ENCODE measurements at places on chromosomes 1 and 21.
A peak's percentile ranks its signal among the peaks of the same experiment; 100 is the strongest.

DNA sequence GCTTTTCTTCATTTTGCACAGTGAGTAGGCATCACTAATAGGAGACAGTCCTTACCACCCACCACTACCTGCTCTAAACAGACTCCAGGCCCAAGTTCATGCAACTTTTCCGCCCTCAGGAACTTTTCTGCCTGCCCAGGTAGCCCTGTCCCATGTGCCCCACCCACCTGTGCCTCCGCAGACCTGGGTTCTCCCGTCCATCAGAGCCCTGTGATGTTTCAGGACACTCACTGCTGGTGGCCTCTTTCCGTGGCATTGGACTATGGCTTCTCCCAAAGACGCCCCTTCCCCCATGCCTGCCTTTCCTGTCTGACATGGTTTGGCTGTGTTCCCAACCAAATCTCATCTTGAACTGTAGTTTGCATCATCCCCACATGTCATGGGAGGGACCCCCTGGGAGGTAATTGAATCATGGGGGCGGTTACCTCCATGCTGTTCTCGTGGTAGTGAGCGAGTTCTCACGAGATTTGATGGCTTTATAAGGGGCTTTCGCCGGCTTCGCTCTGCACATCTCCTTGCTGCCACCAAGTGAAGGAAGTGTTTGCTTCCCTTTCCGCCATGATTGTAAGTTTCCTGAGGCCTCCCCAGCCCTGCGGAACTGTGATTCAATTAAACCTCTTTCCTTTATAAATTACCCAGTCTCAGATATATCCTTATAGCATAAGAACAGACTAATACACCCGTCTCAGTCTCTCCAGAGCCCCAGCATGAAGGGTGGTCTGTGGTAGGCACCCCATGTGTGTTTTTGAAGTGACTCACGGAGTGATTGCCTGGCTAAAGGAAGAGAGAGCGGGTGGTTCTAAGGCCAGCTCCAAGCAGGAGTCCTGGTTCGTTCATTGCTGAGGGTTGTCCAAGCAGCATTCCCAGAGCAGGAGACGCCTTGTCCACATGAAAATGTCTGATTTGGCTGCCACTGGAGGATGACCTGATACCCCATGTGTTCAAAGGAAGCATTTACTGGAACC, 86.0 kb upstream of the ZBTB40 start:
- no peaks in the 10 kb centered on the region for H3K36me3 ChIP-seq
- no peak overlapping the region for H3K27ac ChIP-seq
- no peak for DNase-seq
- no peaks in the 10 kb centered on the region for H3K4me1 ChIP-seq
- H3K27me3 ChIP-seq = peaks cover 44% of the 10 kb centered on the region
- H3K4me3 ChIP-seq = no peak overlapping the region

GRCh38 chr1:153347856-153348255, 785 bp downstream of the PGLYRP4 start:
- H3K36me3 ChIP-seq = no peaks in the 10 kb centered on the region
- no peak overlapping the region for H3K27ac ChIP-seq
- no peak for DNase-seq
- H3K4me3 ChIP-seq = no peak overlapping the region
- peaks cover 59% of the 10 kb centered on the region for H3K27me3 ChIP-seq

- H3K4me3 ChIP-seq = no peak overlapping the region
- H3K36me3 ChIP-seq = no peaks in the 10 kb centered on the region
- DNase-seq = no peak
These were observed 423.2 kb downstream of the RWDD3 start for GRCh38 chr1:95657248-95657647.

DNA sequence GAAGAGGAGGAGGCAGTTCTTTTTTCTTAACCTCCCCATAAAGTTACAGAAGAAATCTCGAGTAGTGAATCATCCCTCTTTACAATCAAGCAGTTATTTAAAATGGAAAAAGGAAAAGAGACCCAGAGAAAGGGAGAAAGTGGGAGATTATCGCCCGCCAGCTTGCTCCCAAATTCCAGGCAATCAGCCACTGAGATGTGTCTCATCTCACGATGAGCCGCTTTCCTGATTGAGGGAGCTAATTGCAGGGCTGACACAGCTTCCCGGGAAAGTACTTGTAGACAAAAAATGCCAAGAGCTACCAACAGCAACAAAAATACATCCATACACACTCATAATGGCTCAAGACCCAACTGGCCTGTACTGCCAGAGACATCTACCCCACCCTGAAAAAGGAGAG, 191.6 kb upstream of the ZC3H12A start:
- no peak overlapping the region for H3K27ac ChIP-seq
- no peaks in the 10 kb centered on the region for H3K36me3 ChIP-seq
- no peaks in the 10 kb centered on the region for H3K27me3 ChIP-seq
- no peaks in the 10 kb centered on the region for H3K4me1 ChIP-seq
- no peak overlapping the region for H3K4me3 ChIP-seq
- DNase-seq = no peak

DNA sequence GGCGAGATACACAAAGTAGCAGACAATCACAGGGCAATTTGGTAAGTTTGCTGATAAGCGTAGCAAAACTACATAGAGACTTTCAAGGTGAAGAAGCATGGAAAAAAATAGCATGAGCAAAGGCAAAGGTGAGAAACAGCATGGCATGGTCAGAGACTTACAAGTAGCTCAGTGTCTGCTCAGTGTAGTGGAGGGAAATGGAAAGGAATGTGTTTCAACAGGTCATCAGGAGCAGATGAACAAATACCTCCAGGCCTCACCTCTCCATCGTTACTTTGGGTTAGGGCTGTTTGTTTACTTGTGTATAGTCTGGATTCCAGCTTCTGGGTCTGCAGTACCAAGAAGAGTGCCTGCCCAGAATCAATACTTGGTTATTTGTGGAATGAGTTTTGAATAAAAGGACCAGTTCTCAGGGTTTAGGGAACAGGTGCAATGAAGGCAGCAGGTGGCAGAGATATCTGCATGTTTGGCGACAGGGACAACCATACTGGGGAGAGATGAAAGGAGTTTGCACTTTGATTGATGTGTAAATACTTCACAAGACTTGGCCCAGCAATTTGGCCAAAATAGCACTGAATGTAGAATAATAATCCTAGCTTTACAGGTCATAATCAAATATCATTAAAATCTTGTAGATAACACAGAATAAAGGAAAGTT, 97.0 kb upstream of the FGGY start:
- H3K4me1 ChIP-seq = peaks cover 14% of the 10 kb centered on the region
- DNase-seq = no peak
- H3K27ac ChIP-seq = no peak overlapping the region
- H3K4me3 ChIP-seq = no peak overlapping the region

DNA sequence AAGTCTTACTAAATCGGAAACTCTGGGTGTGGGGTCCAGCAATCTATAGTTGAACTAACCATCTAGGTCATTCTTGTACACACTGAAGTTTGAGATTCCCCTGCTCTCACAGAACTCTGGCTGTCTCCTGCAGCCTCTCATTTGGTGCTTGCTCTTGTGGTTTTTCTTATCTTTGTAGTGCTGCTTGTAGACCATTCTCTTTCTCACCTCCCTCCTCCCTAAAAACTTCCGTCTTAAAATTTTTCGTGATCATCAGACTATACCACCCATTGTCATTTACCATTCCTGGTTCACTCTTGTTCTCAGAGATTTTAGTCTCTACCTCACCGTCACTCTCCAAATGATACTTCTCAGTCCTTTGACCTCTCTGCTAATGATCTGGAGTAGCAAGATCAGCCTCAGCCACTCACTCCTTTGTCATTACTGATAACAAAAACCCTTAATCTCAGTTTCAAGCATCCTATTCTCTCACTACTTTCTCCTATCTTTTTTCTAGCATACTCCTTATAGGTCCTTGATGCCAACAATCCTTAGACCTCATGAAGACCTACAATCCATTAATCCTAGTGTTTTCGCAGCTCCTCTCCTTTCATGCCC, 13.0 kb upstream of the EPHX4 start:
- no peaks in the 10 kb centered on the region for H3K4me1 ChIP-seq
- peaks cover 2% of the 10 kb centered on the region for H3K27me3 ChIP-seq
- H3K36me3 ChIP-seq = no peaks in the 10 kb centered on the region

DNA sequence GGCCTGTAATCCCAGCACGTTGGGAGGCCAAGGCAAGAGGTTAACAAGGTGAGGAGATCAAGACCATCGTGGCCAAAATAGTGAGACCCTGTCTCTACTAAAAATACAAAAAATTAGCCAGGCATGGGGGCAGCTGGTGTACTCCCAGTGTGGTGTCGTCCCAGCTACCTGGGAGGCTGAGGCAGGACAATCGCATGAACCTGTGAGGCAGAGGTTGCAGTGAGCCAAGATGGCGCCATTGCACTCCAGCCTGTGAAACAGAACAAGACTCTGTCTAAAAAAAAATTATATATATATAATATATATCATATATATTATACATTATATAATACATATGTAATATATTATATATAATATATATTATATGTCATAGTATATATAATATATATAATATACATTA, 249.2 kb upstream of the TPTE start:
- H3K36me3 ChIP-seq = no peaks in the 10 kb centered on the region
- no peaks in the 10 kb centered on the region for H3K4me1 ChIP-seq
- no peaks in the 10 kb centered on the region for H3K27me3 ChIP-seq
- no peak for DNase-seq
- no peak overlapping the region for H3K27ac ChIP-seq

DNA sequence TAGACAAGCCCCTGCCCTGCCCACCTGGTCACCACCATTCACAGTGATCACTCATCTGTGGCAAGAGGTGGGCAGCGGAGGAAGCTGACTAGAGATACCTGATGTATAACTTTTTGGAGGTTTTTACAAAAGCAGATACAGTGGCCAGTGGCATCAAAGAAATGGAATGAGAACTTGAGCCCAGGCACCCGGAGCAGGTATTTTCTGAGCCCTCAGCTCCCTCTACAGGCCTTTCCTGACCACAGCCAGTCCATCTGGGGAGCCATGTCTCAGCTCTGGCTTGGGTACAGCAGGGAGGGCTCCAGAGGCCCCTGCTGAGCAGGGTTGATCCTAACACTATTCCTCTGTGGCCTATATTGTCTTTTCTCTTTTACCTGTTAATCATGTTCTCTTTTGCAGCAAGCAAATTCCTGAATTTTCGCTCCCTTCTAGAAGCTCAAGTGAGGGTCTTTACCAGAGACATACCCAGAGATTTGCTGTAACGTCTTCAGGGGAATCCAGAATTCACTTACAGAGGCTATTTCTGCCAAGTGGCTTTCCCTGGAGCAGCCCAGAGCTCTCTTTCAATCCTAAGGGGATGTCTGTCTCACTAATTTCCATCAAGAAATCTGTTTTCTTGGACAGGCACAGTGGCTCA, 27.3 kb downstream of the GPR157 start:
- H3K4me1 ChIP-seq = no peaks in the 10 kb centered on the region
- H3K4me3 ChIP-seq = no peak overlapping the region
- no peaks in the 10 kb centered on the region for H3K27me3 ChIP-seq
- peaks cover 5% of the 10 kb centered on the region for H3K36me3 ChIP-seq

DNA sequence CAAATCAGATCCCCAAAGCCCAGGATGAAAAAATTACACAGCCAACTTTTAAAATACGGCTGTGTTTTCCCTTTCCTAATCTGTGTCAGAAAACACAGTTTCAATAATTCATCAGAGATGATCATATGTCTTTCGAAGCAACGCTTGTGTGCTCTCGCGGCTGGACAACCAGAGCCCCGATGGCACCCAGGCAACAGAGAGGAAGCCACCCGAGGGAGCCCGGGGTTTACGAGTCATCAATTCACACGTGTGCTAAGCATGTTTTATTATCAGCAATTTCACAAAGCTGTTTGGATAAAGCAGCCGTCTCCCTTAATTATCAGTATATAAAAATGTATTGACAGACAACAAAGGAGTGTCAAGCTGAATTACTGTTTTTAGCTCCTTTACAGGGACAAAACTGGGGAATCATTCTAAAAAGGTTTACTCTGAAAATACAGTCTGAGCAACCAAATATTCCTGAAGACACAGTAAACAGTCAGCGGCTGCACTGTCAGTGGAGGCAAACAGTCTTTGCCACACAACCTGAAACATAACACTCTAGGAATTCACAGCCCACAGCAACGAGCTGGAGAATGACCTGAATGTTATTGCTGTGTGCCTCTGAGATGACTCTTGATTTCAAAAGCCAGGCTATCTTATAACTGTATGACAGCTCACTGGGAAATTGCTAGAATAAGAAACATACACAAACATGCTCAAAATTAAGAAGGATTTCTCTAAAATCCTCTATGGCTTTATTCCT, 201.0 kb downstream of the SIPA1L2 start:
- no peak for DNase-seq
- no peaks in the 10 kb centered on the region for H3K27me3 ChIP-seq
- no peak overlapping the region for H3K27ac ChIP-seq

GRCh38 chr1:184910691-184911091, 63.6 kb downstream of the NIBAN1 start:
- no peak overlapping the region for H3K27ac ChIP-seq
- no peaks in the 10 kb centered on the region for H3K27me3 ChIP-seq
- DNase-seq = no peak

DNA sequence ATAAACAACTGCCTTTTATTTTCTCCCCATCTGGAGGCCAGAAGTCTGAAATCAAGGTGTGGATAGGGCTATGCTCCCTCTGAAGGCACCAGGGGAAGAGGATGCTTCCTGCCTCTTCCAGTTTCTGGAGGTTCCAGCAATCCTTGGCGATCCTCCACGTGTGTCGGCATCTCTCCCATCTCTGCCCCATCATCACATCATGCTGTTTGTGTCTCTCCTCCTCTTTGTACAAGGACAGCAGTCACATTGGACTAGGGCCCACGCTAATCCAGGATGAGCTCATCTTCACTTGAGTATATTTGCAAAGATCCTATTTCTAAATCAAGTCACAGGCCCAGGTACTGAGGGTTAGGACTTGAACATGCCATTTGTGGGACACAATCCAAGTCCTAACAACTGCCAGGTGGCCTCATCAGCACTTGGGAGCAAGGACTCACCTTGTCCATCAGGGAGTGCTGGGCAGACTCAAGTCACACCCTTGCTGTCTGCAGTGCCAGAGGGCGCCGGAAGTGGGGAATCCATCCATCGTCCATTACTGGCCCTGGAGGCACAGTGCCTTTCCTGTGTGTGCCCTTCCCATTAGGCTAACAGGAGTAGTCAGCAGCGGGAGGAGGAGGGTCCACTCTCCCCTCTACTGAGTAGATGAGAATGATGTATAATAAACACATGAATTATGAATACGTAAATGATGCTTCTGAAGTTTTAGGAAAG, 185.4 kb upstream of the AJAP1 start:
- no peak overlapping the region for H3K4me3 ChIP-seq
- H3K27ac ChIP-seq = no peak overlapping the region
- DNase-seq = peak; percentile 56
- no peaks in the 10 kb centered on the region for H3K27me3 ChIP-seq
- no peaks in the 10 kb centered on the region for H3K36me3 ChIP-seq

DNA sequence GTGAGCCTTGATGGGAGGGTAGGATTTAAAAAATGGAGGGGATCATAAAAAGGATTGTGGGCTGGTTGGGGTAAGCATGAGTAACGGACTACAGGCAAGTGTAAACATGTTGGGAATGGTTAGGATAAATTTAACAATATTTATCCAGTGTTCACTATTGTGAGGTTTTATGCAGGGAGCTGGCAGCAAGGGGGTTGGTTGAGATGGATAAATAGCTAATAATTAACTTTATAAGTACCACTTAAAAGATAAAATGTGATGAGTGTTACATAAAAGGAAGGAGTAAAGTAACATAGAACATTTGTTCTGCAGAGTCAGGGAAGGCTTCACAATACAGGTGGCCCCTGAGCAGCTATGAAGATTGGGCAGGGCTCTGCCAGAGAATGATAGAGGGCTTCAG, 109.0 kb downstream of the NGF start:
- peaks cover 3% of the 10 kb centered on the region for H3K4me1 ChIP-seq
- no peaks in the 10 kb centered on the region for H3K36me3 ChIP-seq
- no peak overlapping the region for H3K4me3 ChIP-seq
- no peaks in the 10 kb centered on the region for H3K27me3 ChIP-seq
- no peak for DNase-seq
- no peak overlapping the region for H3K27ac ChIP-seq

- H3K4me1 ChIP-seq = peaks cover 36% of the 10 kb centered on the region
- no peak overlapping the region for H3K4me3 ChIP-seq
- peaks cover 12% of the 10 kb centered on the region for H3K27me3 ChIP-seq
- H3K27ac ChIP-seq = peak overlapping the region; percentile 42
These were observed 5.7 kb downstream of the GJB3 start for GRCh38 chr1:34786521-34787325.
